ENCODE measurements at places on chromosomes 13 and 19.

GRCh38 chr13:59099182-59099974, 1064.3 kb downstream of the DIAPH3 start:
- no peak for DNase-seq

GRCh38 chr19:44939668-44940067, 2.4 kb upstream of the APOC4 start:
- DNase-seq, result peak; percentile 55

- peak; percentile 62 for DNase-seq
Measured at GRCh38 chr19:4319067-4319718, 14.8 kb downstream of the FSD1 start.

GRCh38 chr13:43669964-43670363, 116.8 kb downstream of the ENOX1 start:
- DNase-seq, result no peak

Data from suppressor macrophage treated with lipopolysaccharide for 1 hour (primary cell).